ENCODE measurements at places on chromosomes 12 and 14. TPM values are rescaled to one million over a fixed set of nuclear protein-coding genes. Genes with fewer than 3 reads are reported as not detected.
A peak's percentile ranks its signal among the peaks of the same experiment; 100 is the strongest.

The HAL gene
- not detected for total RNA-seq

The HCFC2 gene
- total RNA-seq: 6.1 TPM

The ZNF891 gene
- total RNA-seq: 0.10 TPM

The TEX52 gene
- not detected for total RNA-seq

- DNase-seq: no peak
Measured at GRCh38 chr12:28795311-28795710, 353.8 kb upstream of the FAR2 start.

DNA sequence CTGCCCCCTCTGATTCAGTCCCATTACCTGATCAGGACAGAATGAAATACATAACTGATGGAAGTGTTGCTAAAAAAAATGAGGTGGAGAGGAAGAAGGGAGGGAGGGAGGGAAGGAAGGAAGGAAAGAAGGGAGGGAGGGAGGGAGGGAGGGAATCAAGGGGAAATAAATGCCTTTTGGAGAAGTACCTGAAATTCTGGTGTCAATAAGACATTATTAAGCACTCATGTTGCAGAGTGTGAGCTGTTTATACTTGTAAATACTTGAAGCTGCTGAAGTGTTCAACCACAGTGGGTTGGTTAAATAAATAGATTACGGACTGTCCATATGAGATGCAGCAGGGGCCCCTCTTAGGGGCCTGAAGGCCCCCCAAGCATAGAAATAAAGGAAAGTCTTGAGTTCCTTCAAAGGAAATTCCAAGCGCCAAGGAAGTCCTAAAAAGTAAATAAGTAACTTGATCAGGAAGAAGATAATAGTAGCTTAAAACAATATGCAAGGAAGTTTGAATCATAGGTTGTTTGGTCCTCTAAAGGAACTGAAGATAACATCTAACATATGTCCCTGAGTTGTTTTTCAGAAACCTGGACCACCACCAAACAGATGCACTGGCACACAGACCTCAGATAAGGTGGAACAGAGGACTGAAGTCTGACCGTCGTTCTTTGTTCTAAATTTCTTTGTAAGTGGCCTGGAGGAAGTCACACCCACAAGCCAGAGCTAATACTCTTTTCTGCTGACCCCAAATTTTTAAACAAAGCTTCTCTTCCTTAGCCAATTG is 110.8 kb downstream of the SEC23A start:
- no peak for DNase-seq

GRCh38 chr12:132444957-132445883 is 44.7 kb upstream of the FBRSL1 start:
- DNase-seq: no peak

- no peak for DNase-seq
Measured at GRCh38 chr12:122609732-122610131, 82.7 kb downstream of the KNTC1 start.

- DNase-seq: peak; percentile 43
Measured at GRCh38 chr12:93325855-93326254, 51.9 kb upstream of the NUDT4 start.

DNA sequence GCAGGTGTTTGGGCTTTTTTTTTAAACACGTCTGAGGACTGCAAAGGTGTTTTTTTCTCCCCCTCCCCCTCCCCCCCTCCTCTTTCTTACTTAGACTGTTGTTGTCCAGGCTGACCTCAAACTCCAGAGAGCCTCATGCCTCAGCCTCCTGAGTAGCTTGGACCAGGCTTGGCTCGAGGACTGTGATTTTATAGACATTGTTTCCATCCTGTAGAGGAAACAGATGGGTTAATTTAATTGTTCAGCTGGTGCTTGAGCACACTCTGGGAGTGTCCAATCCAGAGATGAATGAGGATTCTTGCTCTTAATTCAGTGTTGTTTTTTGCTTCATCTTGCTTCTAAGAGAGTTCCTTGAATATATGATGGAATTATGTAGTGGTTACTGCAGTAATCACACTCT is 42.1 kb downstream of the RASSF3 start:
- no peak for DNase-seq

- no peak for DNase-seq
Measured at GRCh38 chr14:91365552-91365951, 52.1 kb downstream of the CCDC88C start.

DNA sequence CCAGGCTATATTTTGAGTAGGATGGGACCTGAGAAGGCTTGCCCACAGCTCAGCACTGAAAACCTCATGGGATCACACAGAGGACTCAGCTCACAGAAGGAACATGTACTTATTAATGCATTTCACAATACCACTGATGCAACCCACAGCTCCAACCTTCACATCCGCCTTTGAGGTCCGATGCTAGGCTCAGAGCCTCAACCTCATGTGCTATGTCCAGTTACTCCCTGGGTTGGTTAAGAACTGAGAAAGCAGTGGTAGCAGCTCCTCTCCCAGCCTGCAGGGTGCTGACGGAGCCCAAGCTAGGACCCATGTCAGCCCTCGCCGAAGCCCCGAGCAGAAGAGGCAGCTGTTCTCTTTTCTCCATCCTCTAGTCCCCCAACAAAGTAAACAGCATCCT is 52.9 kb downstream of the SPTB start:
- DNase-seq: no peak

- DNase-seq: no peak
Measured at GRCh38 chr14:73773441-73774240, 59.5 kb upstream of the PNMA1 start.

DNA sequence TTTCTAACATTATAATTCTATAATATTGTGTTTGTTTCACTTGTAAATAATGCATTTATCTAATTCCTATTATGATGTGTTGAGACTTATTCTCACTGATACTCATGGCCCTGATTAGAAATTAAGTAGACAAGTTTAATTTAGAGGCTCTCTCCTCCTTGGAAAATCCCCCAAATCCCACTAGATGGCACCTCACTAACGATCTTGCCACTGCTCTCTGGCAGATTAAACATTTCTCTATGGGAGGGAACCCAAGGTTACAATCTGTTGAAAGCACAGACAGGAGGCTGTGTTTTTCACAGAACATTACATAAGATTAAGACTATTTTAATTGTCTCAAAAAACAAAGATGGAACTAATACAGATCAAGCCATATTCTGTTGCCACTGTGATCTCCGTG is 318.7 kb downstream of the LRFN5 start:
- DNase-seq: no peak

DNA sequence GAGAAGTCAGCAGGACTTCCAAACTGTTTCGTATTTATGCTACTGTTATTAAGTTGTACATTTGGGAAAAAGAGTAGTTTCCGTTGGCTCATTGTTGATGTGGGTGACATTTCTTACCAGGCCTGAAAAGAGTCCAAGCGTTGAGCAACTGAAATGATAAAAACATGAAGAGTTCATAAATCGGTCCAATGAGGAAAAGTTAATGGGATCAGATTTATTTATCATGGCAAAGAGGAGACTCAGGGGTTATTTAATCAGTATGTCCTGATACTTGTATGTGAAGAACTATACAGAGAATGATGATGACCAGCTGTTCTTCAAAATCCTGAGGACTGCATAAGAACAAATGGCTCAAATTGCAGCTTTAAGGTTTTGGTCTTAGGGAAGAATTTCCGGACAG is 7.7 kb downstream of the VRK1 start:
- DNase-seq: no peak

DNA sequence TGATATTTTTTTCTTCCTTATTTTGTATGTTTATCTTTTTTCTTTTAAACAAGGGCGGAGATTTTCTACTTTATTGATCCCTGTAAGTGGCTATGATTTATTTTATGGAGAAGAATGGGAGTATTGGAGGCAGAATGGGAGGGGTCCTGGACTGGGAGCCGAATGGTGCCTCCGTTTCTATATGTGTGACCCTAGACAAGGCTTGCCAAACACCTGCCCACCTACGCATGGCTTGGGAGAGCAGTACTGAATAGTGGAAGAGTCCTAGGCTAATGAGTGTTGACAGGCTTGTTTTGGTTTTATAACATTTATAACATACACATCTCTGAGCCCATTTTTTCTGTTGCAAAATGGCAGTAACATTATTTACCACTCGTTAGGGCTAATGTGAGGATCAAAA is 29.0 kb downstream of the STK38L start:
- no peak for DNase-seq

- DNase-seq: no peak
Measured at GRCh38 chr14:103095210-103095778, 769 bp downstream of the EXOC3L4 start.

- DNase-seq: no peak
Measured at GRCh38 chr14:36570065-36570464, 12.3 kb downstream of the NKX2-8 start.

DNA sequence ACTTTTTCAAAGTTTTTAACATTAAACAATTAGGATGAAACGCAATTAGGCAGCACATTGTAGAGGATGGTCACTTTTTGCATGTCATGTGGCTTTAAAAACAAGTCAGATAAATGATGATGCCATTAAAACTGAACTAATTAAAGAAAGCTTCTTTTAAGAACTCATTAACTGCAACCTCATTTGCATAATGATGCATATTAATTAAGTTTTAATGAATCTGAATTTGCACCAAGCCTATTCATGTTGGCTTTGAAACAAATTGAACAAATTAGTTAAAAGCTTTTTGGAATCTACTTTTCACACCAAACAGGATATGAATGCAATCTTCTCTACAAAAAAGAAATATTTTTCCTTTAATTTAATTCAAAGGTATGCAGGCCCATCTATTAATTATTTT is 499.0 kb downstream of the VRK1 start:
- no peak for DNase-seq

DNA sequence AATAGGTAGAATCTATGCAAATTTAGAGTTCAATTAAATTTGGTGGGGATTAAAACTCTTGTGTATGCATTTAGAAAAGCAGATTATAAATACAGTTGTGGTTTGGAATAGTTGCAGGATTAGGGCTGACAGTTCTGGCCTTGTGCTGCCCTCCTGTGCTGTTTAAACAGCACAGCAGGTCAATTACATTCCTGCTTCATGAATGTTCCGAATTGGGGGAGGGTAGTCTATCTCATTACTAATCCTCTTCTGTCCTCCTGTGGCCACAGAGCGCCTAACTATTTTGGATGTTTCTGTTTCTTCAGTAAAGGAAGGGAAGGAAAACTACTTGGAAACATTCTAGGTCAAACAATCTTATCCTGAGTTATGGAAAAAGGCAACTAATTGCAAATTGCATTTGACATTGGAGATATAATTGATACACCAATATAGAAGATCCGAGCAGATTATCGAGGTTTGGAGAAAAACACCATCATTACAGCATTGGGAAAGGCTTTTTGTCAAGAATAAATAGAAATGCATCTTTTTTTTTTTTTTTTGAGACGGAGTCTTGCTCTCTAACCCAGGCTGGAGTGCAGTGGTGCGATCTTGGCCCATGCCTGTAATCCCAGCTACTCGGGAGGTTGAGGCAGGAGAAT is 8.7 kb upstream of the GPR19 start:
- peak; percentile 56 for DNase-seq
